ENCODE measurements at places on chromosomes 1 and 21. TPM values are rescaled to one million over a fixed set of nuclear protein-coding genes. Genes with fewer than 3 reads are reported as not detected.

- DNase-seq, result no peak
Measured at GRCh38 chr21:22609802-22610201, 1611.6 kb downstream of the NCAM2 start.

GRCh38 chr21:25461725-25462124 lies 145.6 kb downstream of the MRPL39 start:
- no peak for DNase-seq

GRCh38 chr1:244409701-244410100 lies 42.0 kb downstream of the ADSS2 start:
- no peak for DNase-seq

DNA sequence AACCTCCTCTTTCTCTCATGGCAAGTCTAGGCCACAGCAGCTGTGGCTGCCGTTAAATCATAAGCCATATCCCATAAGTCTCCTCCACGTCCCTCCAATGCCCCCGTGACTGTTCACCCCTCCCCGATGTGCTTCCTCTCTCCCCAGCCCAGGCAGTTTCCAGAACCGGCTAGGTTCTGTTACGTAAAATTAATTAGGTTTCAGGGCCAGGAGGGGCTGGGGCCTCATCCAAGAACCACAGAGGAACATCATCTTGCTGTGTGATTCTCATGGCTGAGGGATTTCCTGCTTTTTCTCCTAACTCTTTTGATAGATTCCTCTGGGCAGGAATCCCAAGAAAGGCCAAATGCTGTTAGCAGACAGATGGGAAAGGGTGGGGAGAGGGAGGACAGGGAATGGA lies 141.8 kb upstream of the AJAP1 start:
- no peak for DNase-seq

Gene CLCA1
- polyA plus RNA-seq, result not detected

Measured in A549 (cell line).